Memory B cell (primary cell): ENCODE measurements at places on chromosomes 11 and 22.

DNA sequence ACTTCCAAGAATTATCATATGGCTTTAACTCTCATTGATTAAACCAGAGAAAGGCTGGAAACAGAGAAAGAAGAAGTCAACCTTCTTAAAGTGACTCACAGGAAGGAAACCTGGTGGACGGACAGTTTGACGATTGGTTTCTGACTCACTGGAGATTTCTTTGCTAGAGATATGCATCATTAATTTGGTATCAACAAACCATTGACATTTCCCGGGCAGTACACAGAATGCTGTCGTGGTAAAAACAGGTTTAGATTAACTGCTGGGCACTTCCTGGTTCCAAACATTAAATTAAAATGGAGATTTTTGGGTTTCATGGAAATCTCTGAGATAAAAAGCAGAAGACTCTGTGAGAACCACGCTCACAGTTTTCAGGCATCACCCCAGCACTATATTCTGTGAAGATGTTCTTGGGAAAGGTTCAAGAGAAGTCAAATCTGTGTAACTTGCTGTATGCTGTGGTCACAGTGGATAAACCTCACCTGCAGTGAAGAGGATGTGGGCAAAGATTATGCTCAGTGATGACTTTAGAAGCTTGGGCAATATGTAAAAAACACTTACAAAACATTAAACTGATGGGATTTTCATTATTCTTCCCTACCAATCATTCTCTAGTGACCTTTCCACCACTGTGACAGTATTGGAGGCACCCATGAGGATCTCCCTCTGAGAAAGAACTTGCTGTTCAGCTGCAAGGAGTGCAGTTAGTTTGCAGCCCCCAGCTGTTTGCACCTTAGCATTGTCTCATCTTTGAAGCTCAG is 61.1 kb upstream of the CD44 start:
- DNase-seq, result peak; percentile 48

DNA sequence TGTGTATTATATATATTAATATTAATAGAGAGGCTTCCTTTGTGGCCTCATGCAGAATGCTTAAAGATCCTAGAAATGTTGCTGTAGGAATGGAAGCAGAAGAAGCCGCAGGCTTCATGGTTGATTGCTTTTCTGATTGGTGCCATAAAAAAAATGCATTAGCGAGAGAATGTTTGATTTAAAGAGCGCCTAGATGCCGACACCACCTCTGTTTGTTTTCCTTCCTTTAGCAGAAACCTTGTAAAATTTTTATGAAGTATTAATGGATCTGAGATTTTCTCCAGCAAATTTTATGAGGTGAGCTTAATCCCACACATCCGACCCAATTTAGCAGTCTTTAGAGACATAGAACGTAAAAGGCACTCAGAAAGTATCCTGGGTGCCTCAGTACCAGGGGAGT is 587.5 kb downstream of the NTM start:
- DNase-seq, result no peak

DNA sequence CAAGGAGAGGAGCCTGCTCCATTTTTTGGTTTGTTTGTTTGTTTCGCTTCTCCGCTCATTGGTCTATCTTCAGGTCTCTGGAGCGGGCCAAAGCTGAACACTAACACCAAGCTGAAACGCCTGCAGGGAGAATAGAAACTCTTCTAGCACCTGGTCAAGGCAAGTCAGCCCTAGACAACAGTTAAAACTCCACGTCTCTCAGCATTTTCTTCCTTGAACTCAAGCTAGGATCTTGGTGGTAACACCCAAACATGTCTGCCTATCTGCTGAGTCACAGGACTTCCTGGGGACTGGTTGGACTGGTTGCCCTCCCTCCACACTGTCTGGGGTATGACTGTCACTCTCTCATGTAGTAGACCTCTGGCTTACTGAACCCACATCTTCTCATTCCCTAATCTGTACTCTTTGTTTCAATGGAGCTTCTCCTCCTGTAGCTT is 23.9 kb upstream of the RBFOX2 start:
- no peak for DNase-seq

DNA sequence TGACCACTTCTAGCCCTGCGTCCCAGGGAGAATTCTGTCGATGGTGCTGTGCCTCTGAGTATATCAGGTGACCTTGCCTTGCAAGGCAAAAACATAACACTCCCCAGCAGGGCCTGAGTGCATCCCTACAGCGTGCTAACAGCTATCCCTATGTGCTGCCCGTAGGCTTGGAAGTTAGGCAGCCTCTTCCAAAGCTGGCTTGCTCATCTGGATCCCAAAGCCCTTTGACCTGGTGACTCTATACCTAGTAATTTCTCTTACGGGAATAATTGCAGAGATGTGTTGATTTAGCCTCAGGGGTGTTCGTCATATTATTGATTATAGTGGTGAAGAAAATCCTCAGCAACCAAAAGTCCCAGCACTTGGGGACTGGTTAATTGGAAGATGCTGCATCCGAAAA is 32.6 kb upstream of the CRYBB3 start:
- DNase-seq, result no peak

DNA sequence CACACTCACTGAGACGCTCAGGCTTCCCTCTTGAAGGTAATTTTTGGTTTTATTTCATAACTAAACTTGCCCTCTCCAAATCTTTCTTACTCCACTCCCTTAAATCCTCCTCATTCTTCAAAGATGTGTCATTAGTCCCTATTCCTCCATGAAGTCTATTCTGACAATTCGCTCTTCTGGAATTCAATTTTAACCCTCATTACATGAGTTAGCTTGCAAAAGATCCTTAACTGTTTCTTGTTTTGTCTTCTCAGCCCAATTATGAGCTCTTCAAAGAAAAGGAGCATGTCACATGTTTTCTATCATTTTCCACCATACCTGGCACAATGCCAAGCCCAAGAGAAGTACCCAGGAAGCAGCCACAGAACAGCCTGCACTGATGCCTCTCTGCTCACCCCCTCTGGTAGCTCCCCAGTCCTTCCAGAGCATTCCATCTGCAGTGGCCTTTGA is 13.0 kb downstream of the GALNT18 start:
- no peak for DNase-seq

GRCh38 chr22:50516068-50516467 is 8.0 kb downstream of the NCAPH2 start:
- DNase-seq, result no peak

GRCh38 chr11:57344826-57345225 is 6.7 kb downstream of the P2RX3 start:
- no peak for DNase-seq

- DNase-seq, result no peak
Observed at GRCh38 chr11:60592601-60593000, 77.4 kb downstream of the MS4A13 start.

- no peak for DNase-seq
Observed at GRCh38 chr22:50175191-50175461, 4.6 kb downstream of the PANX2 start.

DNA sequence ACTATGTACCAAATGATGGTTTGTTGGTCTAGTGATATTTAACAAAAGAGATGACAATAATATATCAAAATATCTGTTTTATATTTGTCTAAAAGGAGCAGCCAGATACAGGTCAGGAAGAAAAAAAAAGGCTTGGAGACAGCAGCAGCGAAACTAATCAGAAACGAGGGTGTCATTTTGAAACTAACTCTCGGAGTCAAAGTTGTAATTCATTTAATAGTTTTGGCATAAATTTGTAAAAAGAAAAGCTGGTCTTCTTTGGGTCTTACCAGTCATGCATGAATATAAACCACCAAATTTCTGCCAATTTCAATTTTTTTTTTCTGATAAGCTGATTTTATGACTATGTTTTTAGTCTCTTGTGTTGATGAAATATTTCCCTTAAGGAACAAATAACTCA is 25.5 kb downstream of the NPAT start:
- no peak for DNase-seq

DNA sequence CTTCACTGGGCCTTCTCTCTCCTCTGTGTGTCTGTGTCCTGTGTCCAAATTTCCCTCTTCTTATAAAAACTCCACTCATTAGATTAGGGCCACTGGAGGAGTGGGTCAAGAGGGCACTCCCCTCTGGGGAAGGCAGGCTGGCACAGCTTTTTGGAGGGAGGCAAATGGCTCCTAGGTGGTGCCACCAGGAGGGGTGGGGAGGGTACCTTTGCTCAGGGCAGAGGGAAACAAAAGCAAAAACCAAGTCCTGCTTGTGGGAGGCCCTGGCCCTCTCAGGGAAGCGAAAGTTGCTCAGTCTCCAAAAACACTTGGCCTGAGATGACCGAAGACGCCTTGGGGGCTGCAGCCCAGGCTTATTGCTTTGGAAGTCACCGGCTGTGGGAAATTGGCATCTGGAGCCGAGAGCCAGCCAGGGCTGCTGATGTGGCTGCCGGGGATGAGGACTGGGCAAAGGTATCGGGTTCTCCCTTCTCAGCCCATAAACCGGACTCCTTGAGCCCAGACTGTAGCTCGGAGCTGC is 48.2 kb upstream of the ANO1 start:
- DNase-seq, result no peak

DNA sequence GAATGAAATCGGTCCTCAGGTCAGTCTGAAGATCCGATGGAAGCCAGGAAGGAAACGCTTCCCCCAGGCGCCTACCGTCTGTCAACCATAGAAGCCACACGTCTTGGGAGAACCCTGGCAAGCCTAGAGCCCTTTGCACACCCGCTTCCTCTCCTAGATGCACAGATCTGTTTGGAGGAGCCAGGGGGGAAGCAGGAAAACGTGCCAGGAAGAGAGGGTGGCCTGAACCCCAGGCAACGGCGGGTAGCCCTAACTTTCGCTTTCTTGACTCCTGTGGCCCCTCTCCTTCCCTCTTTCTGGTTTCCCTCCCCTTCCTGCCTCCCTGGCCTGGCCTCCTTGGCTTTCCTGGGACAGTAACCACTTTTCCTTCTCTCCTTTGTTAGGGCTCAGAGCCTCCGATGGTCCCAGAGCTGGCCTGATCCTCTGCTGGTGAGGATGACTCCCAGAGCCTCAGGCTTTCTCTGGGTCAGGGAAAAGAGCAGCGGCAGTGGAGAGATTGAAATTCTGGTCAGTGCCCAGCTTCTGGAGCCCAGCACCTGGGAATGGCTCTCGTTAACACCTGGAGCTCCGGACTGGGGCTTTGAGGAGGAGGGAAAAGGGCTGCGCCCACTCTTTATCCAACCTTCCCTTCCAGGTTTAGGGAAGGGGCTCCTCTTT is 2.1 kb downstream of the FXYD6 start:
- no peak for DNase-seq

DNA sequence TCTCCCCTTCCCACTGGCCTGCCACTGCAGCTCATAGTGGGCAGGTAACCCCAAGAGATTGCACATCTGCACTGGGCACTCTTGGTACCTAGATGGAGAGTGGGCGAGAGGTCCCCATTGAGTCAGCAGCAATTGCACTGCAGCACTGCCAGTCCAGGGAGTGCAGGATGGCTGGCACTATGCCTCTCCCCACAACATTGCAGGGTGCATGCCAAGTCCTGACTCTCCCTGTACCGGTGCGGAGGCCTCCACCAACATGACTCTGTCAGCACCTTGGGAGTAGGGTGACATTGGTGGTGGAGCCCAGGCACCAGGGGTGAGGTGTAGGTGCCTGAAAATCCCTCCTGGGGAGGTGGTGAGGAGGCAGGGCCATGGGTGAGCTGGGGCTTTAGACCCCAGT is 82.2 kb downstream of the TRAF6 start:
- no peak for DNase-seq

GRCh38 chr22:47201186-47201995 is 438.9 kb downstream of the TBC1D22A start:
- DNase-seq, result no peak

DNA sequence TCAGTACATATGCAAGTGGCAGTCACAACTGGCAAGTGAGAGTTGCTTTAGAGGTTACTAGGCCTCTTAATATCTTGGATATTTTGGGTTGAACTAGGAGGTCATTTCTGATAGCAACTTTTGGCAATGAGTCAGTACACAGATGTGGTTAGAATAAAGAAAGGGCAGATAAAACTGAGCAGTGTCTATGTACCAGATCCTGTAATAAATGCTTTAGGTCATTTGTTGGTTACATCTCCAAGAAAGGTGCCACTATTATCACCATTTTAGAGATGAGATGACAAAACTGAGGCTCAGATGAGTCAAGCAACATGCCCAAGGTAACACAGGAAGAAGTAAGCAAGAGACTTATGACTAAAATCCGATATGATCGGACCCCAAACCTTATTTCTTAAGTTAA is 25.0 kb downstream of the MAML2 start:
- DNase-seq, result no peak

DNA sequence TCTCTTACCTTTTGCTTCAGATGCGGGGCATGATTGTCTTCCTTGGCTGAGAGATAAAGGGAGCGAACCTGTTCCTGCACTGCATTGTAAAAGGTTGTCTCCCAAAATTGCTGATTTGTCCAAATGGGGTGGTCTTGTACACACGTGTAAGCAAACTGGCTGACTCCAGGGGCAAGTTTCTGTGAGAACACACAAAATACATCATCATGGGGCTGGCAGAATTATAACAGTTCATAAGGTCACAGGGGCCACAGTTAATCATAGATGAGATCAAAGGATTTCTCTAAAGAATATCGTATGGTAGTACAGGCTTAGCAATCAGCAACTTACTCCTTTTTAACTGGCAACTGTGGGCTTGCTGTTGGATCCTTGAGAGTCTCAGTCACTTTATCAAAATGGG is 194.3 kb downstream of the SWAP70 start:
- no peak for DNase-seq

DNA sequence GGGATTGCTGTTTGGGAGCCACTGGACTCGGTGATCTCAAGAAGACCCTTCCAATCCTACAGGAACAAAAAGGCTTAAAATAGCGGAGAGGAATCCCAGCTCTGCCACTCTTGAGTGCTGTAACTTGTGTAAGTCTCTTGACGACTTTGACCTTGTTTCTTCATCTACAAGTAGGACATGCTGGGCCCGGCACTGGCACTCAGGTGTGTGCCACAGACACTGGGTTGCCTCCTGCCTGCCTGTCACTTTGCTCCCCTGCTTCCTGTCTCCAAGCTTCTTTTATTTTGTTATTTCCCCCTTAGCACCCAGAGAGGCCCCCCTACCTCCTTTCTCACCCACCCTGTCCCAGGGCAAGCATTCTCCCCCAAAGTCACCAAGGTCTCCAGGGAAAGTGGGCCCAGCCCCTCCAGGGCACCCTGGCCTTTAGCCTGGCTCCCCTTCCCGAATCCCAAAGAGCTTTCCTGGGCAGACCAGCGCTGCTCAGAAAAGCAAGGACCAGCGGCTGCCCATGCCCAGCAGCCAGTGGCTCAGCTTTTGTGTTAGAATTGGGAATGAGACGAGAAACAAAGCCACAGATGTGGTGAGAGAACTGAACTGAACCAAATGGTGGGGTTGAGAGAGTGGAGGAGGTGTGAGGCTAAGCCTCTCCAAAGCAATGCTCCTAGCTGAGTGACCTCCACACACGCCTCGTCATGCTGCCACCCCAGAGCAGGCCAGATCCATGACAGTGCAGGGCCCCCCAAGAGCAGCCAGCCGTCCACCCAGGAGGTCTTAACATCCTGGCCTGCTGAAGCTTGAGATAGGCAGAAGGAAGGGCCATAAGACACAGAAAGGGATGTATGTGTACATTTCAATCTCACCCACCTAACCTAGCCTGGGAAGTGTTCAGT is 4.5 kb downstream of the TRIM29 start:
- DNase-seq, result no peak

DNA sequence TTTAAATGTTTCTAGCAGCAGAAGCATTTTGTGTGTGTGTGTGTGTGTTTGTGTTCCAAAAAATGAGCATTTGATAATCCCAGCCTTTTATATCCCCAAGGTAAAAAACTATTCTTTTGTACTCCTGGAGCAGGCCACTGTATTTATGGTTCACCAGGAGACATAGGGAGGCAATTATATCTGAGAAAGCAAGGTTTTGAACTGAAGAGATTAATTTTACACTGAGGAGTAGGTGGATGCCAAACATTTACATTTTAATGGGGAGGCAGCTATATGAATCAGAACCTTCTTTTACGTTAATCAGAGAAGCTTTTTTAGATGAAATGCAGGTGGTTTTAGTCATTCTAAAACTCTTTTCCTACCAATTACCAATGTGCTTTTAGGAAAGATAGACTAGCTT is 1374.0 kb upstream of the TENM4 start:
- DNase-seq, result no peak
